ENCODE measurements at places on chromosomes 1 and 21. TPM values are rescaled to one million over a fixed set of nuclear protein-coding genes. Genes with fewer than 3 reads are reported as not detected.

DNA sequence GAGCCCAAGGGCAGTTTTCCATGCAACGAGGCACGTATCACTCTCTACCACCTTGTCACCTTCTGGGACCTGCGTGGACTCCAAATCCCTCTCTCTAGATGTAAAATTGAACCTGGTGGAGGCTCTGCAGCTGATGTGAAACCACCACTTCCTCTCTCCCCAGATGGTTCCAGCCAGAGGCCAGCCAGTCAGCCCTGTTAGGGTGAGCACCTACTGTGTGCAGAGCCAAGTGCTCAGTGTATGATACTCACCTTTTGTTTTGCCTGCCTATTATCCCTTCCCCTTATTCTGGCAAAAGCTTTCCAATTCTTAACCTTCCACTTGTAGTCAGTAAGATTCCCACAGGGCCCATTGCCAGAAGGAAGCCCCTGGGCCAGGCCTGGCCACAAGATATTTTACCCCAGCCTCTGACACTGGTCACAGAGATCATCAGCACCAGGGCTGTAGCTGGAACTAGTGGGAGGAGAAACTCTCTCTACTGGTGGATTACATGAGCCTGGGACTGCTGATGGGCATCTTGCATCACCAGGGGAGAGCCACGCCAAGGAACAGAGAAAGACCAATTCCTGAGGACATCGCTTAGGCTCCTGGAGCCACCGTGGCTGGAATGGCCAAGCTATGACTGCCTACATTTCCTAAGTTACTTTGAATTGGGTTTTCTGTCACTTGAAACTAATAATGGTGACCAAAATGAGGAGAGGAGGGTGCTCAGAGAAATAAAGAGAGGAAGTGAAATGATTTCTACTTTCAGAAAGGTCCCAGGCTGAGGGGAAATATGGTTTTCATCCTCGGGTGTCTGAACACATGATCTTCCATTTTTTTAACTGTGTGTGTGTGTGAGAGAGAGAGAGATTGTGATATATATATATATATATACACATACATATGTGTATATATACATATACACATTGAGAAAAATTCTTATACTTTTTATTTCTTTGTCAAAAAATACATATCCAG lies 26.6 kb upstream of the RD3 start:
- no peak for DNase-seq

DNA sequence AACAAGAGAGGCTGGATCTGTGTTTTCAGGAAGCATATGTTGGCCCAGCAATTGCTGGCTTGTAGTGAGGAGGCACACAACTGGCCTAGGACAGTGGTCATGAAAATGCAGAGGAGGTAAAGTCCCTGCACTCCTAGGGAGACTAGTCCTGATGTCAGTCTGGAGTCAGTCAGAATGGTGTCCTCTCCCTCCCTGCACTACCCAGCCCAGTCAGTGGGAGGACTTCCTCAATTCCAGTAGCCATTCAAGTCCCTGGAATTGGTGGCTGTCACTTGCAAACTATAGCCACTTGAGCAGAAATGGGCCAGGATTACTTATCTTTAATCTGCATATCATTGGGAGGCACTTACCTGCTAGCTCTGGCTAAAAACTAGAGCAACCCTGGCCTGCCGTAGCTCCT lies 18.6 kb downstream of the NDUFS5 start:
- DNase-seq = no peak

DNA sequence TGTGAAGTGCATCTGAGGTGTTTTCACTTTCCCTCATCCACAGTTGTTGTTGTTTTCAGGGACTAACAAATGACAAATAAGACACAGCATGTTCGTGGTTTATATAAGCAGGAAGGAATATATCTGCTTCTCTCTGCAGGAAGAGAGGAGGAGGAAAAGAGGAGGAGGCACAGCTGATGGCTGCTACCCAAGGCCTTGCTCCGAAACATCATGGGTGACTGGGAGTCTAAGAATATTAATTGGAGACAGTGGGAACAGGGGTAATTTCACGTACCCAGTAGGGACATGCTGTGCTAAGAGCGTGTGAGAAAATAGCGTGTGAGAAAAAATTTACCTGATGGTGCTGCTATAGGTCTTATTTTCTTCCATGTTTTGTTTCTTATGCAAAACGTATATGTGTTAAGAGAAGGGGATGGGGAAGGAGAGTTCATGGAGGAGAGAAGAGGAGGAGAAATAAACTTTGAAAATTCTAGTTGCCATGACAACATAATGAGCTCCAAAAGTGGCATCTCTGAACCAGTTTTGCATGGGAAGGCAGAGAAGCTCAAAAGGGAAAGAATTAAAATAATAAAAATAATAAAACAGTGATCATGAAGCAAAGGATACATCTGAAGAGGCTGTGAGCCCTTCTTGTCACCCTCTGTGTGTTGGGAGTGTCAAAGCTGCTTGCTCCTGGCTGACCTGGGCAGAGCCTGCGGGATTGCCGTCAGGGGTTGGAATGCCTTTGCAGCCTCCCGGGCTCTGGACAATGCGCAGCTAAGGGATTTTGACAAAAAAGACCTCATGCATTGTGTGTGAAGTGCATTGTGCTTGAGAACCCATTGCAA lies 192.0 kb downstream of the CACNA1E start:
- no peak for DNase-seq

- no peak for DNase-seq
Observed at GRCh38 chr1:47687631-47688460, 250.0 kb downstream of the FOXD2 start.

DNA sequence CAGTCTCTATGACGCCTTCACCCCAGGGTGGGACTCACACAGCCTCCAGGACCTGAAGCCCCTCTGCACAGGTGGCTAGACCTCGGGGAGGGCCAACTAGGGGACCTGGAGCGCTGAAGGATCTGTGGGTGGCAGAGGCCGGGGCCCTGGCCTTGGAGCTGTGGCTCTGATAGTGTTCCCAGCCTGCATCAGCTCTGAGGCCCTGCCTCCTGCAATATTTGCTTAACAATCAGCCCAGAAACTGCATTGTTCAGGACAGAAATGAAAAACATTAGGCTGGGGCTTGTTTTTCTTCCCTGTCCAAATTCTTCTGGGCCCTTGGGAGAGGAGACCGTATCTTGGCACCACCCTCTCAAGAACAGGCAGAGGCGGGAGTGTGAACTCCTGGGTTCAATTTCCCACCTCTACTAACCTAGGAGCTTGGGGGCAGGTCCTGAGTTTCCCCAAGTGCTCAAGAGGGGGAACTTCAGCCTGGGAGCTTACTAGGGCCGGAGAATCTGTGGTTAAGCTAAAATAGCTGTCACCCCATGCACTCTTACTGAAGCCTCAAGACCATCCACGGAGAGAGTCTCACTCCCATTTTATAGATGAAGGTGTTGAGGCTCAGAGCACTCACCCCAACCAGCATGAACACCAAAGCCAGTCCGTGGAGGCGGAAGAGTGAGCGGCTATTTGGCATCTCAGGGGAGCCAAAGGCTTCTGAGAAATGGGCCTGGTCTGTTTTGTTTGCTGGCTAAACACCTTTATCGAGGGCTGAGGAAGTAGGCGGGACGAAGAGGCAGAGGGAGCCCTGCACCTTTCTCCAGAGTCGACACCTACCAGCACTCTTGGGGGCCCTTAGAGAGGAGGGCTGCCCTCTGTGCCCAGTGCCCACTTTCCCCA lies 18.8 kb upstream of the CASZ1 start:
- no peak for DNase-seq

DNA sequence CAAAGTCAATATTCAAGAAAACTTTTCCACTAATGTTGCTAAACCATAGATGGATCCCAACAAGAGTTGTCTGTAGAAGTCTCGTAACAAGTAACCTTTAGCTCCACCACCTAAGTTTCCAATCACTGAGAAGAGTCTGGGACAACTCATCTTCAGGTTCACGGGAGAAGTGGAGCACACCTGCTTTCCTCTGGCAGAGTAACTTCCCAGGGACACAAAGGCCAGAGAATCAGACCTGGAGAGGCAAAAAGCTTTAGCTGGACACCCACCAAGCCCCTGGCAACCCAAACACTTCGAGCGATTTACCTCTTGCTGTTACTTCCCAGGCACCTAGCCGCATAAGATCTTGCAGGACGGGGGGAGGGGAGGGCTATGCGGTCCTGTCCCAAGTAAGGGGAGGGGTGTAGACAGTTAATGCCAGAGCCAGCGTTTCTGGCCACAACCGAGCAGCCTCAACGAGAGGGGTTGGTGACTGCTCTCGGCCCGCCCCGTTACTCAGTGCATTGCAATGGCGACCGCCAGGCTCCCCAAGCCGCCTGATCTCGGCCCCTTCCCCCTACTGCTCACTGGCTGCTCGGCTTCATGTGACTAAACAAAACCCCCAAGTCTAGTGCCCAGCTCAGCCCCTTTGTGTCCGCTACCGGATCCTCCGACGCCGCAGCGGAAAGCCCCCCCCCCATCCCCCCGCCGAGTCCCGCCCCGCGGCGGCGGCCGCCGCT lies 709 bp downstream of the ZNF644 start:
- DNase-seq = peak; percentile 82

DNA sequence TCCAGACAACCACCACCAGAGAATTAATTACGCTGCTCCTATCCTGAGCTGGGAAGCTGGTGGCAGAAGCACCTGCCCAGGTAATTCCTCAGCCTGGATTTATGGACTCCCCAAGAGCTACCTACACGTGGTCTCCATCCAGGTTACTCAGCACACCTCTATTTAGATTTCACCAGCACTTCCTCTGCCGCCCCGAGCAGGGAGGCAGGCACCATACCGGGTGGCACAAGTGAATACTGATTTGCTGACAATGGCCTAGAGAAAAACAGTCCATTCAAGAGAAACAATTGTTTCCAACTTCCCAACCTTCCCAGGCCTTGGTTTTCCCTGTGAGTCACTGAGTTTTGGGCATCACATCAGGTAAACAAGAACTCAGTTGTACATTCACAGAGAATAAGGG lies 134.3 kb downstream of the MATN1 start:
- no peak for DNase-seq

- no peak for DNase-seq
Observed at GRCh38 chr1:80293818-80294217, 1287.3 kb upstream of the ADGRL4 start.

- no peak for DNase-seq
Observed at GRCh38 chr1:9229549-9229948, 5.0 kb upstream of the H6PD start.

DNA sequence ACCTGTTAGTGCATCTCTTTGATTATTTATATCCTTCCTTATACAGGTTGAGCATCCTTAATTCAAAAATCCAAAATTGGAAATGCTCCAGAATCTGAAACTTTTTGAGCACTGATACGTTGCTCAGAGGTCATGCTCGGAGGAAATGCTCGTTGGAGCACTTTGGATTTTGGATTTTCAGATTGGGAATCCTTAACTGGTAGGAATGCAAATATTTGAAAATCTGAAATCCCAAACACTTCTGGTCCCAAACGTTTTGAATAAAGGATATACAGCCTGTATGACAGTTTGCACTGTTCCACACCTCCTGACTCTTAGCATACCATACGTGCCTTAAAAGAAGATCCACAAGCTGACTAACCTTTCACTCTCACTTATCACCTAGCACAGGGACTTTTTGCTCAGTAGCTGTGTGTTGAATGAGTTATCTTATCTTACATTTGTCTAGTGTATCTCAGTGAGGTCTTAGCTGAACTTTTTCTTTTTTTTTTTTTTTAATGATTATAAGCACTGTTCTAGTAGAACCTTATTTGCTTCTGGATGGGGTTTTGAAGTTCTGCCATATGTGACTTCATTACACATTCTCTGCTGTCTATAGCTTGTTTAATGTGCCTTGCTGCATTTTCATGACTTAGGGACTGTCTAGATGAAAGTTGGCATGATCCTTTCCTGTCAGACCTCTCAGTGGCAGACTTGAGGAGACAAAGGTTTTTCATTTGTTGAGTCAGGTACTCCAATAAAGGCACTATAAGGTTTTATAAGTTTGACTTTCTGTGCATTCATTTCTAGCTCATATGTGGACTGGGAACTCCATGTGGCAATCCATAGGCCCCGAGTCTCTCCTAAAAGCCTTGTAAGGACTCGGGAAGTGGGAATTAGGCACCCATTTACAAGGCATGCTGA lies 21.6 kb downstream of the PTGFRN start:
- no peak for DNase-seq

GRCh38 chr1:193120604-193121166 lies 1.1 kb upstream of the CDC73 start:
- no peak for DNase-seq

GRCh38 chr1:43396059-43396458 lies 6.4 kb downstream of the SZT2 start:
- no peak for DNase-seq

DNA sequence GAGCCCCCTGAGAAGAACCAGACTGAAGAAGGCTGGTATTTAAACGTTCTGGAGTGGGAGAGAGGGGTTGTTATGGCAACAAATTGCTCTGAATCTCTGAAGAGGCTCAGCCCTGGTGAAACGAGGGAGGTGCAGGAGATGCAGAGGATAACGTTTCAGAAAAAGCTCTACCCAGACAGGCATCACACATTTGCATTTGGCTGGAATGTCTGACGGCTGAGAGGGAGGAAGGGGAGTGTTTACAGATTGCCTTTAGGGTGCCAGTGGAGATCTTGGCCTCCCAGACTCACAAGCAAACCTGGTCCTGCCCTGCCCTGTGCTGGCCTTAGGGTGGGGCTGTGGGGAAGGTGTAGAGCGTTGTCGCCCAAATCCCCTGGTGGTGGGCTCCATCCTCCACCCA lies 169.0 kb upstream of the AJAP1 start:
- DNase-seq = peak; percentile 47

DNA sequence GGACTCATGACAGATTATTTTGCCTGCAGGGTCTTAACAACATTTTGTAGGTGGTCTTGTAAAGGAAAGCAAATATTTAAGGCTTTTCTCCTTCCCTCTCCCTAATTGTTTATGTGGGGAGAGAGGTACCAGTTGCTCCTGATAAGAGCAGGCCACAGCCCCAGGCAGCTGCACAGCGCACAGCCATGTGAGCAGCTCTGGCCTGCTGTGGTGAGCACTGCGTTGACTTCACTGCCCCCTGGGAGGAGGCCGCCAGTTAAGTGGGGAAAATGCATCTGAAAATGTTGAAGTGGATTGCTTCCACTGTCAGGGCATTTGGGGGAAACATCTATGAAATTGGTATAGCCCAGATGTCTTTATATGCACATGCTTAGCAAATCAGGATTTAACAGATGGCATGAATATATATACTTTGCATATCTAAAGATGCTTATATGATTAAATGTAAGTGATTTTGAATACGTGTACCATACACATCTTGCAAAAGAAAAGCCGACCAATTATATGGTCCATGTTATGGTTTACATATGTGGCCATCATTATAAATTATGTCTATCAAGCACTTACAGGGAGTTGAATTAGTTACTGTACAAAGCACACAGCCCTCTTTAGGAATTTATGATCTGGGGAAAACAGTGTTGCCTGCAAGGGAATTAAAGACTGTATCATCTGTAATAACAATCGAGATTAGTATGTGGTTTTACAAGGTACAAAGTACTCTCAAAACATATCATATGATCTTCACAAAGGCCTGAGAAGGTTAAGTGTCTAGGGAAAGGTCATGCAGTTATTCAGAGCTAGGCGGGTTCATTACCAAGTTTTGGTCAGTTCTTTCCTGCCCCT lies 132.1 kb downstream of the RHOU start:
- no peak for DNase-seq

Gene TMEM82
- 3.2 TPM for polyA plus RNA-seq

Gene SPRR3
- polyA plus RNA-seq = not detected

Gene TCHH
- 0.05 TPM for polyA plus RNA-seq

Gene TSNAX
- polyA plus RNA-seq = 65.5 TPM

Gene SIK1
- 3.8 TPM for polyA plus RNA-seq

Gene DIO1
- 7.6 TPM for polyA plus RNA-seq

Gene TNFRSF8
- 0.57 TPM for polyA plus RNA-seq

Gene ARHGEF16
- 17.6 TPM for polyA plus RNA-seq

Gene WDR64
- 0.58 TPM for polyA plus RNA-seq

Gene PLA2G2F
- polyA plus RNA-seq = 0.37 TPM

Gene RHEX
- 6.2 TPM for polyA plus RNA-seq
